ENCODE measurements at places on chromosomes 12 and 14.

DNA sequence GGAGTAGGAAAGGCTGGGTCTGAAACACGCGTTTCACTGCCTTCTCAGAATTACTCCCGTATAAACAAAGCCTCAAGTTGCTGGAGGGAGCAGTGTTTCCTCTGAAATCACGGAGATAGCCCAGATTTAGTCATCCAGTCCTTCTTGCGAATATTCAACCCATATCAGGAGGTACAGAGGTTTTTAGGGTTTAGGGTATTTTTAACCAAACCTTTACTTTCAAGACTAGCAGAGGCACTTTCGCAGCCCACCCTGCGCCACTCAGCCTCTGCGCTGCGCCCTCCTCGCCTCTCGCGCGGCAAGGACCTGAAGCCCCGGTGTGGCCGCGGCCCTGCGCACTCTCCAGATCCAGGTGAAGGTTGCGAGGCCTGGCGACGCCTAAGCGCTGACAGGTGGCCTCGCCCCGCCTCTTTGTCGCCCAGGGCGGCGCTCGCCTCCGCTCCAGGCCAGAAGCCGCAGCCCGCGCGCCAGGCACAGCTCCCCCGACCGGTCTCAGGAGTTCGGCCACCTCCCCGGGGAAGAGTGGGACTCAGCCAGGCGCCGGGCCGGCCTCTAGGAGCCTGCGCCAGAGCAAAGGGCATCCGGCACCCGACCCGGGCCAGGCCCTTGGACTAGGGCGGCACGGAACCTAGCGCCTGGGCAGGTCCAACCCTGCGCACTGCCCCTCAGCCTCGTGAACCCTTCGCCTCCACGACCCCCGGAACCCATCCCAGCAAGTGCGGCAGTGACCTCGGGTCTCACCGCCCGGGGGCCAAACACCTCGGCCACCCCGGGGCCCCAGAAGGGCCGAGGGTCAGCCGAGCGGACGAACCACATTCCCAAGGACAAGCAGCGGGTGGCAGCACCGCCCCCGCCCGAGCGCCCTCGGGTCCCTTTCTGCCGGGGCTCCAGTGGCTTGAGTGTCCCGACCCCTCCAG, 1.8 kb upstream of the SAMD4A start:
- peak; percentile 66 for DNase-seq

DNA sequence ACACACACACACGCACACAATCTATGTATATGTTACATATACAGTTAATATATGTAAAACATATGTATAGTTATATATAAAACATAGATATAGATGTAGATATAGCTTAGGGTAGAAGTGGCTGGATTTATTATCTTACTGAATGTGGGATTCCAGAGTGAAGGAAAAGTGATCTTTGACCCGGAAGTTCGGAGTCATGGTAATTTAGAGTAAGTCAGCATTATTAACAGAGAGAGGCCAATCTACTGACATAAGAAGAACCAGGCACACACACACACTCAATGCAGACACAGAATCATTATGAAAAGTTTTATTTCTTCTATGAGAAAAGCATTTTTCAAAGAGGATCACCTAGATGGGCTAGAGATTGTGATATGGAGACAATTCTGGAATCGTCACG, 384.2 kb upstream of the NOVA1 start:
- no peak for DNase-seq

- no peak for DNase-seq
Observed at GRCh38 chr12:106085213-106085612, 53.5 kb downstream of the NUAK1 start.

DNA sequence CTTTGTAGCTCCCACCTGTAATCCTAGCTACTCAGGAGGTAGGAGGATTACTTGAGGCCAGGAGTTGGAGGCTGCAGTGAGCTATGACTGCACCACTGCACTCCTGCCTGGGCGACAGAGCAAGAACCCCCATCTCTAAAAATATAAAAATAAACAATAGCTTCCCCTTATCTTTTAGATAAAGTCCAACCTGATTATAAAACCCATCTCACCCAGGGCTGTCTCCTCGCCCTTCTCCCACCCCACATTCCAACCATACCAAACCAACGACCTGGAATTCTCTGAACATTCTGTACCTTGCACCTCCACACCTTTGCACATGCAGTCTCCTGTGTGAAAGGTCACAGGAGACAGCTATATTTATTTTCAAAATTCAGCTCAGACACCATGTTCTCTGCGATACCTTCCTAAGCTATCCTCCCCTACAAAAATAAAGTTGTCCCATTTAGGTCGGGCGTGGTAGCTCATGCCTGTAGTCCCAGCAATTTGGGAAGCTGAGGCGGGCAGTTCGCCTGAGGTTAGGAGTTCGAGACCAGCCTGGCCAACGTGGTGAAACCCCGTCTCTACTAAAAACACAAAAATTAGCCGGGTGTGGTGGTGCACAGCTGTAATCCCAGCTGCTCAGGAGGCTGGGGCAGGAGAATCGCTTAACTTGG, 7.7 kb downstream of the SLC7A7 start:
- no peak for DNase-seq

GRCh38 chr14:37179896-37180502, 7.6 kb upstream of the SLC25A21 start:
- peak; percentile 87 for DNase-seq

All from bronchial epithelial cell (primary cell).